Activated naive CD4-positive, alpha-beta T cell treated with Interleukin-2 at 50 U/mL for 16 hours (primary cell): ENCODE measurements at places on chromosomes 16 and 17.

DNA sequence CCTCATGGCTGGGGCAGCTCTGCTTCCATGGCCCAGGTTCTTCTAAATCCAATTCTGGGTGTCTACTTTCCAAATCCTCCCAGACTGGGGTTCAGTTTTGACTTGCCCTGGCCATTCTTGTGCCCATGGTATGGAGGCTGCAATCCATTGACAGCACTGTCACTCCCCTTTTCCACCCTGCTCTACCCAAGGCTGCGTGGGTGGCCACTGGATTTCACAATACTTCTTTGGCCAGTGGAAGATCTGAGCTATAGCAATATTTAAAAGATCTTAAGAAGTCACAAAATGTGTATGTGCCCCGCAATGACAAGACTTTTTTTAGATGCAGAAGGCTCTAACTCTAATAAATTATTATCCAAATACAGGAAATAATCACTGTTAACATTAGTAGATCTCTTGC is 329.4 kb upstream of the CCL2 start:
- no peak for DNase-seq

- DNase-seq = no peak
Observed at GRCh38 chr16:4283939-4284338, 11.1 kb upstream of the TFAP4 start.

DNA sequence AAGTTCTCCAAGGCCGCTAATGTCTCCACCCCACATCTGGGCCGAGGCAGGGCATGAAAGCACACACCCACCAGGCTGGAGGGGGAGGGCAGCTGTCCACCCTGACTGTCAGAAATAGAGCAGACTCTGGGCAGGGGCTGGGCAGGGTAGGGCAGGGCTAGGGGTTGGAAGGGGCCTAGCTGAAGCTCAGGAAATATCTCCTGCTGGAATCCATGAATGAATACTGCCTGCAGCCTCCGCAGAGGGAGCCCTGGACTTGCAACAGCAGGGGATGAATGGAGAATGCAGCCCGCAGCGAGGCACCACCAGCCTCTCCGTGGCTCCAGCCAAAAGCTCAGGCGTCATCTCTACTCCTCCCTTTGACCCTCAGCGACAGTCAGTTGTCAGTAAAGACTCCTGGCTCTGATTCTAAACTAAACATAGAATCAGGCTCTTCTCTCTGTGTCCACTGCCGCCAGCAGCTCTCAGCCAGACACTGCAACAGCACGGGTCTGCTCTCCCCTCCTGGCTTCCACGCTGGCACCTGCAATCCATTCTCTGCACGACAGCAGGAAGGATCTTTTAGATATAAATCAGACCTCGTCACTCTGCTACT is 23.9 kb upstream of the NGFR start:
- DNase-seq = no peak

DNA sequence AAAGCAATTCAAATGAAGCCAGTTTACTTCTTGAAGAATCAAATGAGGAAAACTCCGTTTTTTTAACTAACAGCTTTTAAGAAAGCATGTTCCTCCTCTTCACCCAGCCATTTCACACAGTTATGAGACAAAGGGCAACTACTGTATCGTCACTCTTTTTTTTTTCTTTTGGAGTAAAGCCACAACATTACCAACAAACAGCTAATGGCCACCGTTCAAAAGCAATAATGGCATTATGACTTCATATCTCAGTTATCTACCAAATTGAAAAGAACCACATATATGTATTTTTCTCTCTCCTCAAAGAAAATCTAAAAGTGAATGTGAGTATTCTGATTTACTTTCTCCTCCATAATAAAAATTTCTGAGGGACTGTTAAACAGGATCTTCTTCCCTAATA is 14.5 kb downstream of the GRB2 start:
- DNase-seq = no peak

- no peak for DNase-seq
Observed at GRCh38 chr17:8489841-8490240, 54.2 kb downstream of the NDEL1 start.

DNA sequence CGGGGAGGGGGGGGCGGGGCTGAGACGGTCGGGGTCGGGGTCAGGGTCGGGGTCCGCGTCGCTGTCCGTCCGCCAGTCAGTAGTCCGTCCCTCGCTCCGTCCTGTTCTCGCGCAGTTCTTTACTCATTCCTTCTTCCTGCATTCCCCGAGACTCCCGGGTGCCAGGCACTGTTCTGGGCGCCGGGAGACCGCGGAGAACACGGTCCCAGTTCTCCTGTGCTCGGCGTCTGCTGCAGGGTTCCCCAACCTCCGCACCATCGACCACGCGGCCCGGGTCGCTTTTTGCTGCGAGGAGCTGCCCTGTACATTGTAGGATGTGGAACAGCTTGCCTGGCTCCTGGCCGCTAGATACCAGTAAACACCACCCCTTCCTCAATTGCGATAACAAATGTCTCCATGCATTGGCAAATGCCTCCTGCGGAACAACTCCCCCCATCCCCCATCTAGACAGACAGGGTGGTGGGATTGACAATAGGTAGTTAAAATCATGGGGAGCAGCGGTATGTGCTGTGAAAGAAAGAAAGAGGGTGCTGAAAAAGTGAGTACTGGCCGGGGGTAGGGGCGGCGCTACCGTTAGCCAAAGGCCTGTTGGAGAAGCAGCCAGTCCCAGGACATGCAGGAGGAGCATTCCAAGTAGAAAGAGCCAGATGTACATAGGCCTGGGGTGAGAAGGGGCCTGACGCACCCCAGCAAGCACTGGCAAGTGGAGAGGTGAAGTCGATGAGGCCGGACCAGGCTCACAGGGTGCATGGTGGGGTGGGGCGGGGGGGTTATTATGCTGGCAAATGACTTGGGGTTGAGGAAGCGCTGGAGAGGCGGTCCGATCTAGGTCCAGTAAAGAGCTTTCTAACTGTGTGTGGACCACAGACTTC is 631 bp downstream of the TRAF7 start:
- peak; percentile 21 for DNase-seq

DNA sequence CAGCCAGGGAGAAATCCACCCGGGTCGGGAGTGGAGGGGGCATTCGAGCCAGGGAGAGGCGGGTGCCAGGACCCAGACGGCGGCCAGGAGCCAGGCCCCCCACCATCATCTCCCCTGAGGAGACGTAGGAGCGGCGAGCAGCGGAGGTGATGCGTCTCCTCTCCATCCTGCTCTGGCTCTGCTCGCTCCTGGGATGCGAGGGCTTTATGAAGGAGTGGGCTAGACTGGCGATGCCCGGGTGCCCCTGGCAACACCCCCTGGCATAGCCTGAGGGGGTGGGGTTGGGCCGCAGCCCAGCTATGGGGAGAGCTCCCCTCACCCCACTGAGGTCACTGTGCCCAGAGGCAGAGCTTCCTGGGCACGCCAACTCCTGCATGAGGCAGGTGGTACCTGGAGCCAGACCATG is at the start of gene GFAP:
GFAP (minus strand) TSS at position 180 of the 406 bp plus-strand sequence; CDS start at position 166, 14 bp downstream.
- no peak for DNase-seq

DNA sequence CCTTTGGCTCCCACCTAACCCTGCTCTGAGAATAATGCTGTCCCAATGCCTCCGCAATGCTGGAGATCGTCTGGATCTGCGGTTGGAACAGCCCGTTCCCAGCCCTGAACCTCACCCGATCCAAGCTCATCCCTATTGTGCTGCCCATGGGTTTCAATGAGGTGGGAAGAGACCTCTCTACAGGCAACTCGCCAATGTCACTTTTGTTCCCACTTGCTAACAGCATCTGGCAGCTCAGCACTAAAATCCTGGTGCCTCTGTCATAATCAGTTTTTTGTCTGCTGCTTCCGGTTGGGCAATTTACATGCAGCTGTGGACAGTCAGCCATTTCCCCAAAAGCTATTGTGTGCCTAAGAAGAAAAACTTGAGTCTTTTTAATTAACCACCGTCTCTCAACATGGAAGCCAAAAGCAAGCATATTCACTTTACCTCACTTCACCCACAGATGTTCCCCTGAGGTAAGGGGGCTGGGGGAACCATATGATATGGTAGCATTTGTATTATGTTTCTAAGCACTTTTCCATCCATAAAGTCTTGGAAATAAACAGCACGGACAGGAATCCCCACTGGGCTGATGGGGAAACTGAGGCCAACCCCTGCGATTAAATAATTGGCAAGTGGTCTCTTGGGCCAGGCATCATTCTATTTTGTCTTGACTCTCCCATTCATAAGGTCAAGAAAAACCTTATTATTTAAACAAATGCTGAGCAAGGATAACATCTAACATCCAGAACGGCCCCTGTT is 159.2 kb upstream of the CDH5 start:
- DNase-seq = no peak

DNA sequence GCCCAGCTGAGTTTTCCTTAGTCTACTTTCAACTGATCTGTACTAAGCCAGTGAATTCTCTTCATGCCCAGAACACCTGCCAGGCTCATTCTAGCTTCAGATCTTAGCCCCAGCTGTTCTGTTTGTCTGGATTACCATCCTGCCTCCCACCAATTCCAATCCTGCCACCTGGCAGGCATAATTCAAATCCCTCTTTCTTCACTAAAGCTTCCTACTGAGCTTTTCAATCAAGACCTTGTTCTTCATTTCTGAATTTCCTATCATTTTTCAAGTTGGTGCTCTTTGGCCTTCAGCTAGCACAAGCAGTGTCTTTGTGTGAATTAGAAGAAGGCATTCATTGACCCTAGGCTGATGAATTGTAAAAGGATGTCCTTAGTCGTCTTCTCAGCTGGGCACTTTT is 357.6 kb downstream of the UTP18 start:
- no peak for DNase-seq

DNA sequence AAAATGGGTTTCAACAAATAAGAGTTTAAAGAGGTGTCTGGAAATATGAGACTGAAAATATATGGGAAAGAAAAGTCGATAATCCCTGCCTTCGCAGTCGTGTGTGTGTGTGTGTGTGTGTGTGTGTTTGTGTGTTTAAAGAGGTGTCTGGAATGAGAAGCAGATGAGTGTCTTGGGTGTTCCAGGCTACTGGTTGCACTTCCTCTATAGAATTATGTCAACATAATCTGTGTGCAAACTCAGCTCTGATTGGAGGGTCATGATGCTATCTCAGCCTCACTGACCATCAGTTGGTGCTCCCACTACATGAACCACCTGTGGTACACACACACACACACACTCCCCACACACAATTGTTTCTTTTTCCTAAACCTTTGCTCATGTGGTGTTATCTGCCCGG is 347.3 kb downstream of the NPIPA8 start:
- no peak for DNase-seq

- DNase-seq = no peak
Observed at GRCh38 chr17:65270499-65271253, 133.5 kb downstream of the RGS9 start.

DNA sequence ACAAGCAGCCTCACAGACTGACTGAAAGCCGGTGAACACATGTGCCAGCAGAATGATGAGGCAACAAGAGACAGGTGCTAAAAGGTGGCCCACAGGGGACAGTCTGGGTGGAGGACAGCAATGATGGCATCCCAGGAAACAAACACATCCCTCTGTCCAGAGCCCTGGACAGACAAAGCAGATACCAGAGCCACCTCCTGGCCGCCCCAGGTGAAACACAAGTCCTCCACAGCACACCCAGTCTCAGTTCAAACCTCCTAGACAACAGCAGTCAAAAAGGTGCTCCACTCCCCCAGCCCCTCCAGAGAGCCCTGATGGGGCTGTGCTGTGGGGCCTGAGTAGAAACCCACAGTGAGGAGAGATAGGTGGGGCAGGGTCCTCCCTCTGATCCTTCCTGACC is 20.3 kb upstream of the CDH5 start:
- DNase-seq = no peak

- no peak for DNase-seq
Observed at GRCh38 chr16:68342620-68343019, 31.8 kb downstream of the PRMT7 start.

- no peak for DNase-seq
Observed at GRCh38 chr17:56973520-56973919, 4.4 kb upstream of the SCPEP1 start.

- peak; percentile 76 for DNase-seq
Observed at GRCh38 chr17:66655861-66656260, 179.1 kb upstream of the CACNG5 start.

- peak; percentile 75 for DNase-seq
Observed at GRCh38 chr16:31487720-31488467, 5.0 kb downstream of the SLC5A2 start.

GRCh38 chr16:57151369-57151768 is 34.5 kb downstream of the PSME3IP1 start:
- DNase-seq = no peak

DNA sequence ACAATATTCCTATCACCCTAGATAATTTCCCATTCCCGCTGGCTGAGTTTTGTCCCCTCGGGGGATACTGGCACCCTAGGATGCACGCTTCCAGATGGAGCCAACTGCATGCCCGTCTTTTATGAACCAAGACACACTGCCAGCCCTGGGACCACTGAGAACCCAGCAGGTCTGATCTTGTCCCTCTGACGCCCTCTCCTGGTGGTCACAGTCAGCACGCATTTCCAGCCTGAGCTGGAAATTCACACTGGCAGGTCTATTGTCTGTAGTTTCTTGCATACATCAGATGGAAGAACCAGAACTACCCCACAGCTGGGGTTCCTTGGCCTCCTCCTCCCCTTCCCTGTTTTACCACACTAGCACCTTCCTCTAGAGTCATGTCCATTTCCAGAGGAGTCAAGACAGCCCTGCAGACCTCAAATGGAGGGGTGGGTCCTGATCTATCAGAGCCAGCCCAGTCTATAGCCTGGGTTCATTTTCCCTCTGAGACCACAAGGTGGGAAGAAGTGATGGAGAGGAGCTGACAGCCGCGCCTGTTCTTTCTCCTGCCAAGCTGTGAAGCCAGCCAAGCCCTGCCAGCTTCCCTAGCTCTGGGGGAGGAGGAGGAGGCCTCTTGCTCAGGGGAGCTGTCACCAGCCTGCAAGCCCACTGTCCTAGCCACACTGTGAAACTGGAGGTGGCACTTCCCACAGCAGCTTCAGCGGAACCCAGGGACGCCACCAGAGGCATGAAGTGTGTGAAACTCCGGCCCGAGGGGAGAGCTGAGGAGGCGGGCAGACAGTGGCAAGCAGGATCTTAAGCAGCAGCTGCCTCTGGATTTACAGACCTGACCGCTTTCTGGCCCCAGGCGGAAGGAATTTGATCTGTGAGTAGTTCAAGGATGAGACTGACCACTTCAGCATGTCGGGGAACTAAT is 29.3 kb downstream of the MXRA7 start:
- peak; percentile 68 for DNase-seq

GRCh38 chr17:28174352-28175046 is 132.0 kb downstream of the NLK start:
- peak; percentile 36 for DNase-seq

DNA sequence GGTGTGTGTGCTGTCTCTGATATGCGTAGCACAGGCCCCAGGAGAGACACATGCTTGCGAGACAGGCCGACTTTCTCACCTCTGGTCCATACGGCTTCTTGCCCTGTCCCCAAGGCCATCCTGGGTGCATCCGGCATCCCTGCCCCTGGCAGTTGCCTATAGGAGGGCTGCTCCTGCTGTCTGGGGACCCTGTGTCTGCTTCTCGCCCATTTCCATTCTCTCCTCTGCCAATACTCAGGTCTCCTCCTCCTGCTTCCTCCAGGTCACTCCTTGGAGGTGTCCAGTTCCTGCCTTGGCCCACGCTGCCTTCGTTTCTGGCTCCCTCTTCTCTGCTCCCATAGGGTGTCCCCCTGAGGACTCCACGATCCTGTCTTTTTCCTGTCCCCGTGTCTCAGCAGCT is 89.0 kb downstream of the DNAH17 start:
- no peak for DNase-seq
